ENCODE measurements at places on chromosomes 12 and 14.

DNA sequence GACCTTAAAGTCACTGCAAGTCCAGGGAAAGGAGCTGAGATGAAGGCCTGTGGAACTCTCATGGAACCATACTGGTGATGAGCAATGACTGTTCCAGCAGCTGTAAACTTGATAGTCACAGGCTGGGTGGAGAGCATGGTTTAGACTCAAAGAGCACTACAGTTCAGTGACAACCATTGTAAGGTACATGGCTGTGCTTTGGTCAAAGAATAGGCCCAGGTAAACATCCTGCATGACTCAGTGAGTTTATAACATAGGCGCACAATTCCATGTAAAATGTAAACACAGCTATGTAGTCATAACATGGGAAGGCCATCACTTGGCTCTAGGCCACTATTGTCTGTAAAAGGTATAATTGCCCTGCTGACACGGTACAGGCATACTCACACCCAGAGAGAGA lies 119.3 kb upstream of the FSCB start:
- DNase-seq: no peak

- DNase-seq: no peak
Observed at GRCh38 chr12:54998958-54999510, 14.5 kb upstream of the TESPA1 start.

- DNase-seq: no peak
Observed at GRCh38 chr12:106073179-106073578, 65.6 kb downstream of the NUAK1 start.

- no peak for DNase-seq
Observed at GRCh38 chr14:51293149-51293911, 53.3 kb downstream of the TMX1 start.

DNA sequence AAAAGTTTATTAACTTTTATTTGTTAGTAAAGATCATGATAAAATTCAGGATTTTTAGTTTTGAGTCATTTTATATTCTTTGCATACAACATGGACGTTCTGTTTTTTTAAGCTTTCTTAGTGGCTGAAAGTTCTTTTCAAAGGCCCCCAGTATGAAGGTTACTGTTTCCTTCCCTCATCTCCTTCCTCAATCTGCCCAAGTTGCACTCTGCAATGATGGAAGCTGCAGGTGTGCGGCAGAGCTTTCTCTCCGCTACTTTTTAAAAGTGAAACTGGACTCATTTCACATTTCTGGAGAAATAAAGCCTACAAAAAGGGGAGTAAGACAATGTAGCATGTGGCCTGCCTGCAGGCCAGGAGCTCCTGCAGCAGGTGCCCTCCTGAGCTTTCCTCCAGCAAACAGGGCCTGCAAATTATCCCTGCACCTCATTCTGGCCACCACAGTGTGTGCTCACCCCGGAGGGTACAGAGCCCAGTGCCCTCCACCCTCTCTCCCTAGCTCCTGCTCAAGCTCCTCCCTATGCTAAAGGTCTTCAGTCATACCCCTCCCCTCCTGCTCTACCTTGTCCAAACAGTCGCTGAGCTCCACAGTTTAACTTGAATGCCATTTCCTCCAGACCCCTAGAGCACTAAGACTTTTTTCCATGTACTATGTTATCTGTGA lies 78.9 kb downstream of the SETD3 start:
- DNase-seq: no peak

GRCh38 chr12:32223941-32224340 lies 117.3 kb downstream of the BICD1 start:
- DNase-seq: no peak

- no peak for DNase-seq
Observed at GRCh38 chr12:70383886-70384285, 17.8 kb downstream of the KCNMB4 start.

- DNase-seq: no peak
Observed at GRCh38 chr12:89288959-89289358, 63.3 kb downstream of the DUSP6 start.
